ENCODE measurements at places on chromosomes 12 and 14. TPM values are rescaled to one million over a fixed set of nuclear protein-coding genes. Genes with fewer than 3 reads are reported as not detected.
A peak's percentile ranks its signal among the peaks of the same experiment; 100 is the strongest.

DNA sequence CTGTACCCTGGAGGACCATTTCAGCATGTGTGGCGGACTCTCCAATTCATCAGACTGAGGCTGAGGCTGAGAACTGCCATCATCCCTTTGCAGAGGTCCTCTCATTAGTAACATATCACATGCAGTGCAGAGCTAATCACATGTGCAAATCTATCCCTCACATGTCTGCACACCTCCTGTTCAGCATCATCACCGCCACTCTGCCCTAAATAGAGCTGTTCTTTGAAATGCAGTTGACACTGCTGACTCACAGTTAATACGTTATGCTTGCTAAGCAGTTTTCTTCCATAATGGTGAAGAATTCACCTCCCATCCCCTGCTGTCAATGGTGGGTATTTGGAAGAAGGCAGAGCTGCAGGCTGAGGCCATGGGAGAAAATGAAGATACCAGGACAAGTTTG lies 85.0 kb upstream of the ANO2 start:
- no peak for DNase-seq

- DNase-seq, result no peak
These were observed 413 bp upstream of the TUBA1C start for GRCh38 chr12:49264466-49264872.

DNA sequence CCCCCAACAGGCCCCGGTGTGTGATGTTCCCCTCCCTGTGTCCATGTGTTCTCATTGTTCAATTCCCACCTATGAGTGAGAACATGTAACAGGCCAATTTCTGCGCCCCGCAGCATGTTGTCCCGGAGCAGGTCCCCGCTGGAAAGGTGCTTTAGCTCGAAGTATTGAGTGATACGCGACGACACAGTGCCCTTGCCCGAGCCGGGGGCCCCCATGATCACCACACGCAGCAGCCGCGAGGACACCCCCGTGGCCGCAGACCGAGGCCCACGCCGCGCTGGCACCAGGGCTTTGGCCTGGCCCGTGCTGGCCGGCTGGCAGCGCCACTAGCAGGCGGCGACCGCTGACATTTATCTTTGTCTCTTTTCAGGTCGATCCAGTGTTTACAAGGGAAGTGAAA lies 91.7 kb downstream of the GLT1D1 start:
- DNase-seq, result no peak

- DNase-seq, result no peak
These were observed 60.7 kb downstream of the PLCZ1 start for GRCh38 chr12:18676996-18677588.

- DNase-seq, result no peak
These were observed 369.9 kb upstream of the PDE3A start for GRCh38 chr12:19998411-19998810.

GRCh38 chr14:61625165-61625564 lies 70.1 kb upstream of the HIF1A start:
- DNase-seq, result peak; percentile 5

- no peak for DNase-seq
These were observed 204.3 kb downstream of the PELI2 start for GRCh38 chr14:56322531-56322930.

DNA sequence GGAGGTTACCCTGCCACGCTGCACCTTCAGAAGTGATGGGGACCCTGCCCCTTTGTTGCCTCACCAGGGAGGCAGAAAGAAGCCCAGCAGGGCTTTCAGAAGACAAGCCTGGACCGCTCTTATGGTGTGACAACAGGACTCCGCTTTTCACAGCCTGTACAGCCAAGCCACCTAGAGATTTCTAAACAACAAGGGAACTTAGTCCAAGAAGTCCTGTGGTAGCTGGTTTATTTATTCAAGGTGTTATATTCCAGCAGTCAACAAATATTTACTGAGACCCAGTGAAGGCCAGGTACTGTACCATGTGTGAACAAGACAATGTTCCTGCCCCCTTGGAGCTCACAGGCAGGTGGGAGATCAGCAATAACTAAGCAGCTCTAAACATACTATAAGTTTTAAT lies 4.0 kb upstream of the TMEM229B start:
- DNase-seq, result no peak

DNA sequence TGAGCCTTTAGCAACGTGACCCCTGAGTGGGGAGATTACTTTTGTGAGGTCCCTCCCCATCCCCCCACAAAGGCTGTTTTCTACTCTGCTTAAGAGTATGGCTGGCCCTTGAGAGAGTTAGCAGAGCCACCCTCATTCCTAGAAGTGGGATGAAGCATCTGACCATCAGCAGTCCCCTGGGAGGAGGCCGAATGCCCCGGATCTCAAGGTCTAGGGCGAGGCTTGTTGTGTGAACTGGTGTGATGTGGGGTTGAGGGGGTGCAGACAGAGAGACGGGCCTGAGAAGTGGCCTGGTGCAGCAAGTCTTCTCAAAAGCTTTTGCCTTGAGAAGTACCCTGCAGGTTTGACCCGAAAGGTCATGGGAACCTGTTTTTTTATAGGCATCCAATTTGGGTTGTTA lies 153.0 kb upstream of the FKBP4 start:
- no peak for DNase-seq

DNA sequence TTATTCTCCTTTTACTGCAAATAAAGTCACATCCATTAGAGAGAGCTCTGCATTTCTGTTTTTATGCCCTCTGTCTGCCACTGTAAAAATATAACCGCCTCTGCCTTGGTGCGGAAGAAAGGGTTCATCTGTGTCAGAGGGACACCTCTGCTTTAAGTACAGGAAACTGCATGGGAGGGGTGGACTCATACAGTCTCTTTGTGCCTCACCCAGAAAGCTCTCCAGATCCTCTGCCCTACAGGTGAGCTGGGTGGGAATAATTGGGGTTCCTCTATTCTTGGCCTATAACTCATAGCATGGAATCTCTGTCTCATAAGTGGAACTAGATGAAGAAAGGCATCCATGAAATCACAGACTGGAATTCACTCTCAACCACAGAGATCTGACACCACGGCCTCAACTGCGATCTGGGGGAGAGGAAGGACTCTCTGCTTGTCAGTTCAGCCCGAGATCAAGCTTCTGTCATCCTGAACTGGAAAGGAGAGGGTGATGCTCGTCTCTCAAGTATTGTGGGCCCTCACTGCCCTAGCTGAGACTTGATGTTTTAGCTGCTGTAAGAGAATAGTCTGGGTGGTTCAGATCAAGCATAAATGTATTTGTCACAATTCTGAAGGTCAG lies 702.3 kb downstream of the TMEM121 start:
- DNase-seq, result no peak

DNA sequence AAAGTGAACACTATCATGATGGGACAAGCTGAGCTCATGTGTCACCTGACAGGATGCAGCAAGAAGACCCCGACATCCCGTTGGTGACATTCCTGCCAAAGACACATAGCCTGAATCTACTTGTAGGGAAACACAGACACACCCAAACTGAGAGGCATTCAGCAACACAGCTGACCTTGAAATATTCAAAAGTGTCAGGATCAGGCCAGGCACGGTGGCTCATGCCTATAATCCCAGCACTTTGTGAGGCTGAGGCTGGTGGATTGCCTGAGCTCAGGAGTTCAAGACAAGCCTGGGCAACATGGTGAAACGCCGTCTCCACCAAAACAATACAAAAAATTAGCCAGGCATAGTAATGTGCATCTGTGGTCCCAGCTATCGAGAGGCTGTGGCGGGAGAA lies 232.0 kb upstream of the PLXNC1 start:
- DNase-seq, result no peak

The HOXC4 gene
- not detected for total RNA-seq

The SOCS2 gene
- total RNA-seq, result 98.4 TPM

The DPF3 gene
- 3.2 TPM for total RNA-seq

The FIGNL2 gene
- 0.29 TPM for total RNA-seq

The ANG gene
- 0.07 TPM for total RNA-seq

The SLC2A3 gene
- 16.3 TPM for total RNA-seq

Measured in A172 (cell line).